ENCODE measurements at places on chromosomes 12 and 14.

DNA sequence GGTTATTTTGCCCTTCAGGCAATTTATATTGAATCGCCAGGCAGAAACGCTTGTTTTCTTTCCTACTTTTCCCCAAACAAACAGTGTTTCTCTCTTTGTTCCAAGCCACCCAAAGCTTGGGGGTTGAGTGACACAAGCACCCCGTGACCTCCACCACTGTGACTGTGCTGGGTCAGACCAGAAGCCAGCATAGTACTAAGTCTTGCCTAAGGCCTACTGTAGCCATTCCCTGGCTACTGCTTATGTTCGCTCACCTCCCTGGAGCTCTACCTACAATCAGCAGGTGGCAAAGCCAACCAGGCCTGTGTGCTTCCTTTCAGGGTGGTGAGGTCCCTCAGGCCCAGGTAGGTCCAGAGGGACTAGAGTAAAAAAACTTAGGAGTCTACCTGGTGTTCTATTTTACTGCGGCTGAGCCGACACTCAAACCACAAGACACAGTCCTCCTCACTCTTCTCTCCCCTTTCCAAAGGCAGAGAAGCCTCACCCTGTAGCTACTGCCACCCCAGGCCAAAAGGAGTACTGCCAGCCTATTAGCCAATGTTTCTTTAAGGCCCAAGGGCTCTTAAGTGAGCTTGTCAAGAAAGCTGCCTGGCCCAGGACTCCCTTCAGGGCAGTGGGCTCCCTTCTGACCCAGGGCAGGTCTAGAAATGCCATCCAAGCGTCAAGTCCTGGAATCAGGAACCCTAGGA is 411.8 kb upstream of the MIS18BP1 start:
- DNase-seq: no peak

DNA sequence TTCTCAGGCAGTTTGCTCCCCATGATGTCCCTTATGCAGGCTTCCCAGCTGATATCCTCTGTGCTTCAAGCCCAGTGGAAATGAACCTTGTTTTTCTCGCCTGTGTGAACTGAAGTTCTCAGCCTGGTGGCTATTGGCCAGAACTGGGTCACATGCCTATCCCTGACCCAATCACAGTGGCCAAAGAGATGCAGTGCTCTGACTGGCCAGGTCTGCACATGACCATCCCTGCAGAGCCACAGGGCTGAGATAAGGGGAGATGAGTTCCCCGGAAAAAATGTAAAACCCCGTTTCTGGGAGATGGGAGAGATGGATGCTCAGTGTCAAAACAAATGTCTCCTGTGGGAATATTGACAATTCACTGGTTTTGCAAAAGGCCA is 34.7 kb upstream of the FZD10 start:
- DNase-seq: no peak

GRCh38 chr14:64702493-64703394 is 1.5 kb upstream of the PLEKHG3 start:
- DNase-seq: no peak

DNA sequence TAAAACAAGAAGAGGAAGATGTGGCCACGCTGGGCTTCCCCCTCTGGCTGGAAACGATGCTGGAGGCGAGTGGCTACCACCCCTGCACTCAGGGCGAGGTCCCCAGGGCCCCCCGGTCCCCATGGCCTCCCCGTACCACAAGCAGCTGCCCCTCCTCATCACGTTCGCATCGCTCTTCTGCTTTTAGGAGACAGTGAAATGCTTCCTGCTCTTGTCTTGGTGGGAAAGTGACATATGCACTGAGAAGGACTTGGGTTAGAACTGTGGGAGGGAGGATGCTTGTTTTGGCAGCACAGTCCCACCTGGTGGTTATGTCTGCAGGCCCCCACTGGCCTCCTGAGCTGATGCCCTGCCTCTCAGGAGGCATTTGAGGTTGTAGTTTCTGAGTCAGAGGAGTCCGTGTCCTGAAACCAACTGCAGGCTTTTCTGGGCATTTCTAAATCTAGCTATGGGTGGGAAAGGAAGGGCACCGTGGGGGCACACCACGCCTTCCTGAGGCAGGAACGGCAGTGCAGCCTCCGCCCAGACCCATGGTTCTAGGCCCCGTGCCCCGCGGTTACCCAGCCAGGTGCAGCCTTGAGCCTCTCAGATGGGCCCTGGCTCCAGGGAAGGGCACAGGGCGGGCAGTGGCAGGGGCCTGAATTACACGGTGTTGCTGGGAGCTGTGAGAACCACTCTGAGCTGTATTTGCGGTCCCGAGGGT is 139.3 kb downstream of the ADGRD1 start:
- no peak for DNase-seq

- no peak for DNase-seq
Observed at GRCh38 chr14:77299771-77300170, 20.9 kb downstream of the POMT2 start.

DNA sequence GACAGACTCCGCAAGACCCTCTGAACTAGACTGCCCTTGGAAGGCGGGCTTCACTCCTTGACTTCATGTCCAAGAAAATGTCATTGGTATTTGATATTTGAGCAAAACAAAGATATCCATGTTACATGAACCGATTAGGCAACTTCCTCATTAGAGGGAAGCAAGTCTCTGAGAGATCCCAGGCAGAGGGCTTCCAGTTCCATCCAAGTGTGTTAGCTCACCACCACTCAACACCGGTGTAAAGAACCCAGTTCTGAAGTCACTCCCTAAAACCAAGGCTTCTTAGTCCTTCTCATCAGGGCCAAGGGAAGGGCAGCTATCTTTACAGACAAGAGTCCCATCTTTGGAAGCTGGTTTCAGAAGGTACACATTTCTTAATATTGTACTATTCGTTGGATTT is 87.2 kb upstream of the CDKN3 start:
- no peak for DNase-seq

- DNase-seq: peak; percentile 59
Observed at GRCh38 chr14:101781240-101782061, 19.9 kb downstream of the PPP2R5C start.

DNA sequence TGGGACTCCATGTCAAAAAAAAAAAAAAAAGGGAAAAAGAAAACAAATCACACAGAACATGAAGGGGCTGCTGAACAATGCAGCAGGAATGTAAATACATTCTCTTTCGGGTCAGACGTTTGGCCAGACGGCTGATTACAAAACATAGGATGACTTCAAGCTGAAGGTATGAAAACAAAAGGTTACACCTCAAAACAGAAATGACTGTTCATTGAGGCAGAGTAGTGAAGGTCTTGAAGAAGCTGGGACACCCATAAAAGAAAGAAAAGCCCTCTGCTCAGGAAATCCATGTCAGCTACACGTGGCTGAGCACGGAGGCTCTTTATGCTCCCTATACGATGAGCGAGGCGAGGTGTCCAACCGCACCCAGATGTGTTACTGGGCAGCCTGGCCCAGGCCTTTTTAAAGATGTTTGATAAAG is 37.7 kb downstream of the FGD4 start:
- DNase-seq: no peak

DNA sequence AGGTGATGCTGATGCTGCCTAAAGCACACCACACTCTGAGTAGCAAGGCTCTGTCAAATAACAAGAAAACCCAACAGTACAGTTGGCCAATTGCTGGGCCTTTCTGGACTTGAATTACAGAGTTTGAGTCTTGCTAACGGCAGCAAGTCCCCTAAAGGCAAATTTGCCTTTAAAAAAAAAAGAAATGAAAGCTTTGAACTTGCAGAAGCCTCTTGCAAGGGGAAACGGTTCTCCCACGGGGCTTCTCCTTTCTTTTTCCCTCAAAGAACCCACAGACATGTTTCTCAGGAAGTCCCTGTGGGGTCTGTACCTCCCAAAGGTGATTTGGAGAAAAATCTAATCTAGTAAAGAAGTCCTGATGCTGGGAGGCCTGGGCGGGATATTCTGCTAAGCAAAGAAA is 191.3 kb upstream of the MYL2 start:
- DNase-seq: no peak

DNA sequence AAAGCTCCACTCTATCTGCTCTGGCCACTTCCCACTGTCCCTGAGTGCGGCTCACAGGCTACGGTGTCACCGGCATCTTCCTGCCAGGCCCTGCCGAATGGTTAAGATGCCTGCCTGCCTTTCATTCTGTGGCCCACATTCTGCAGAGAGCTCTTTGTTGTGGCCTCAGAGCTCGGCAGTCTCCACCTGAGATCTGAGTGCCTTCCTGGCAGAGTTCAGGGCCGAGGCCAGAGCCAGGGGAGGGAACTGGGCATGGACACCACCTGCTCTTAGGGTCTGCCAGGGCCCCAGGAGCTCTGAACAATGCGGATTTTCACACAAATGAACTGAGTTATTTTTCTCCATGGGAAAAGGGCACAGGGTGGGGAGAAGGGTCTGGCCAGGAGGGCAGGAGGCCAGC is 127.2 kb downstream of the RBM19 start:
- no peak for DNase-seq

DNA sequence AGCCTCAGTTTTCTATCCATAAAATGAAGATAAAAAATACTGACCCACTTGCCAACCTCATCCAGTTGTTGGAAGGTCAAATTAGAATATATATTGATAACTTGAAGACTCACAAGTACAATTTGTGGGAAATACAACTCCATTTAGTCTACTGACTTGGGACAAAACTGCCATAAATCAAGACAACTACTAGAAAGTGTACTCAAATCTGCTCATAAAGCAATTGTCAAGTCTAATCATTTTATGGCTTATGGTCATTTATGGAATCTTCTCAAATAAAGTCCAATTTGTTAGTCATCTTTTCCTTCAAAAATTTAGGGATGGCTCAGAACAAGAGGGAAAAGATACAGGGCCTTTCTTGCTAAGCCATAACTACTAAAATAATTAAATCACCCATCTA is 7.0 kb downstream of the BTG1 start:
- DNase-seq: no peak

GRCh38 chr12:88958946-88959345 is 378.7 kb upstream of the KITLG start:
- no peak for DNase-seq

DNA sequence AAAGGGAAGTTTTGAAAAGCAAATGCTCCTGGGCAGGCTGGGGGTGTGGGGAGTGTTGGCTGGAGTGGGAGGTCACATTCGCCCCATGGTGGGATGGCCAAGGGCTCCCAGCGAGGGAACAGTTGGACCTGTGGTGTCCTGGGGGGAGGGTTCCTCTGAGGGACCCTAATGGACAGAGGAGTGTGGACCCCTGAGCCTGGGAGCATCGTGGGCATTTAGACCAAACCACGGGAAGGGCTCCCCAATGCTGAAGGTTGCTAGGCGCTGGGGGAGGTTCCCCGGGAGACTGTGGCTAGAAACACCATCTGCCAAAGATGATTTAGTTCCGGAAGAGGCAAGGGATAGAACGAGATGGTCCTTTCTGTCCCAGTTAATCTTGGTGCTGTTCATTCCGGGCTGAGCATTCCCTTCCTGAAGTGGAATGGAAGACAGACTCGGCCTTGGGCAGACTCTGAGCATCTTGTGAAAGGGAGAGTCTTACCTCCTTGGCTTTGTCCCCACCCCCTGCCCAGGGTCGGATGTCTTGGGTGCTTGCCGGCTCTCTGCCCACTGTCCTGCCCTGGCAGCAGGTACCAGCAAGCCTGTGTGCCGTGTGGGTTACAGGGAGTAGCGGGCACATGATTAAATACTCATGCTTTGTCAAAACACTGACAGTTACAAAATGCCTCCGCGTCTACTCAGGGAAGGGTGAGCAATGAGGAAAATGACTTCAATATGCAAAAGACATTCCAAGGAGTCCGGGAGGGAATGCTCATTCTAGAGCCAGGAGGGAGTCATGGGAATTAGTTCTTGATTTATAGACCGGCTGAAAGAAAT is 215.9 kb downstream of the CACNA1C start:
- no peak for DNase-seq

DNA sequence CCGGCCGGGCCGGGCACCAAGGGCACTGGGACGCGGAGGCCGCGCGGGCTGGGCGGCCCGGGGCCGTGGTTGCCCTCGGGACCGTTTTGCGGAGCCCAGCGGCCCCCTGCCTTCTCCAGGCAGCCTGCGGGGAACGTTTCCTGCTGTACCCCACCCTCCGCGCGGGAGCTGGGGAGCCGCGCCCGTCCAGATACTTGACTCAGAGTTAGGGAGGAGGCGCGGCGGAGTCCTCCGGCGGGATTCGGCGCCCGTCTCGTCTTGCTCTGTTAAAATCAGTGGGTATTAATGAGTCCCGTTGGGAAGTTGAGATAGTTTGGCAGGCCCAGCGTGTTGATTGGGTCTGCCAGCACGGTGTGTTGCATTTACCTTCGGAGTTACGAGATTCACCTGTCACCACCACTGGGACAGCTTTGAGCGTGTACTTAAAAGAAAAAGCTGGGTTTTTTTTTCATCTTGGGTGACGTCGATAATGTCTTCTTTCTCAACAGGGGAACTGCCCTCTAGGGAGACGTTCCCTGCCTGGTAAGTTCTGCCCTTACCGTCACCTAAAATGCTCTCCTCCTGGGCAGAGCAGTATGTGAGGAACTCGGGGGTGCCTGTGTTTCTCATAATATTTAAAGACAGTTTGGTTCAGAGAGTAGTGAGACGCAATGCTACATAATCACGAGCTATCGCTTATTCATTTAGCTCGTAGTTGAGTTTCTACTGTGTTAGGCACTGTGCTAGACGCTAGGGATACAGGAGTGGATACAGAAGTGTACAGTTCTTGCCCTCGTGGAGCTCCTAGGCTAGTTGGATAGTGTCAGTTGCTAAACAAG is 596 bp downstream of the DLST start:
- peak; percentile 58 for DNase-seq

- no peak for DNase-seq
Observed at GRCh38 chr14:33788161-33788560, 162.7 kb downstream of the EGLN3 start.

- DNase-seq: no peak
Observed at GRCh38 chr14:33343016-33343415, 404.3 kb downstream of the NPAS3 start.

DNA sequence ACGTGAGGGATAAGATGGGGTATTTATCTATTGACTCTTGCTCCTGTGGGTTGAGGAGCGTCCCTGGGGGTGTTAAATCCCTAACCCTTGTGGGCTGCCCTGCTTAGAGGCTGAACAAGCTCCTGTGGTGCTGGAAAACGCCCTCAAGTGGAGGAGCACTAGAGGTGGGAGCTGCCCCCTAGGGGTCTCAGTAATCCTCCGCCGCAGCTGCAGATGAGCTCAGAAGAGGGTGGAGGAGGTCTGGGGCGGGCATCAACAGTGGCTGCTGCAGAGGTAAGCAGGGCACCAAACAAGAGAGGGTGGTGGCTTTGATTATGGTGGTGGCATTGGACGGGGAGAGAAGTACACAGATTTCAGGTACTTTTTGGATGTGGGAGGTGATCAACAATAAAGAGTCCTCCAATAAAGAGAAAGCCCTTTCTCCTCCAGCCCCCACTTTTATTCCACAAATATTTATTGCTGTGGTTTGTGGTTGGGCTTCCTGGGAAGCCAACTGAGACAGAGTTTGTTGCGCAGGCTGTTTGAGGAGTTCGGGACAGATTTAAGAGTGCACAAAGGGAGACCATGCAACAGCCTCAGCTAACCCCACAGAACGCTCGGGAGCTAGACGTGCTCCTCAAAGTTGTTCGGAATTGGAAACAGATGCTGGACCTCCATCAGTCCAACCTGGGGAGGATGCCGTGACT is 179.9 kb downstream of the ADCK1 start:
- DNase-seq: no peak

DNA sequence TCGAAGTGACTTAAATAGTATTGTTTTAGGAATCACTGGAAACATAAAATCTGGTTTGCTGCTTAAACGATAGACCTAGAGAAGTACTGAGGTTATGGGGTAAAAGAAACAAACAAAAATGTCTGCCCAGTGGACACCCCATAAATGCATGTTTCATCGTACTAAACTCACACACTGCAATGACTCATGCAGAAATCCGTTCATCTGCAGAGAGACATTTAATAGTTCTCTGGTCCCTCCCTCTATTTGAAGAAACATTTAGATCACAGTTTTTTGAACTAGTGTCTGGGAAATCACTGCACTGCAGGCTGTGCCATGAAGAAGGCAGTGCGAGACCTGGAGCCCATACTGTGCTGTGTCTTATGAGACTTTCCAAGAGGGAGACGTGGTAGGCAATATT is 25.5 kb downstream of the SLC17A8 start:
- DNase-seq: no peak

All from stimulated activated CD4-positive, alpha-beta T cell treated with anti-CD3 and anti-CD28 coated beads, Interleukin-2, amount 100 ng/mL, for 24 hours (primary cell).